ENCODE measurements at places on chromosomes 7 and 10. TPM values are rescaled to one million over a fixed set of nuclear protein-coding genes. Genes with fewer than 3 reads are reported as not detected.

Gene MUC12
- total RNA-seq, result 1.5 TPM

Gene KIF11
- 37.1 TPM for total RNA-seq

Gene NYAP1
- 0.97 TPM for total RNA-seq

Gene ADAM12
- total RNA-seq, result 5.5 TPM

Gene LMTK2
- total RNA-seq, result 10.7 TPM

Gene OPALIN
- total RNA-seq, result not detected

Gene SLC13A1
- total RNA-seq, result not detected

Gene ANKIB1
- 55.6 TPM for total RNA-seq

Gene HOXA2
- total RNA-seq, result not detected

Gene CALHM3
- total RNA-seq, result 0.18 TPM

Gene ODAD2
- 20.1 TPM for total RNA-seq

Gene DNAH11
- 2.4 TPM for total RNA-seq

Measured in HFFc6 (cell line).